ENCODE measurements at places on chromosomes 11 and 22. TPM values are rescaled to one million over a fixed set of nuclear protein-coding genes. Genes with fewer than 3 reads are reported as not detected.

DNA sequence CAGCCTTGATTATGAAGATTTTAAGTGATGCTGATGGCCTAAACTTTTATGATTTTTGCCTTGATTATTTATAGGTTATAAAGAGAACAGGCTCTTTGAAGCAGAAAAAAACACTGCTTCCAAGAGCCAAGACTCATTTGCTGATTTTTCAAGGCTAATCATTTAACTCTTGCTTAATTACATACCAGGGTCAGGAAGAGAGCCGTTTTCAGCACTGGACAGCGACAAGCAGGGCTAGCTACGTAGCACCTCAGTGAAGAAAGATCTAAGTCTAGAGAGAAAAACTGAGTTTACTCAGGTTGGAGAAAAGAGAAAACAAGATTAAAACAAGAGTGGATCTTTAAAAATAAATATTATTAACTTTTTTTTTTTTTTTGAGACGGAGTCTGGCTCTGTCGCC, 615.4 kb upstream of the B3GAT1 start:
- H3K4me1 ChIP-seq = no peaks in the 10 kb centered on the region
- no peaks in the 10 kb centered on the region for H3K36me3 ChIP-seq
- no peak overlapping the region for H3K27ac ChIP-seq
- H3K4me3 ChIP-seq = no peak overlapping the region
- no peak for DNase-seq
- H3K27me3 ChIP-seq = no peaks in the 10 kb centered on the region

- H3K27me3 ChIP-seq = peaks cover 5% of the 10 kb centered on the region
- H3K4me3 ChIP-seq = no peak overlapping the region
- no peak overlapping the region for H3K27ac ChIP-seq
- H3K36me3 ChIP-seq = no peaks in the 10 kb centered on the region
- peaks cover 10% of the 10 kb centered on the region for H3K4me1 ChIP-seq
- no peak for DNase-seq
Measured at GRCh38 chr11:45022294-45023064, 71.8 kb upstream of the TP53I11 start.

DNA sequence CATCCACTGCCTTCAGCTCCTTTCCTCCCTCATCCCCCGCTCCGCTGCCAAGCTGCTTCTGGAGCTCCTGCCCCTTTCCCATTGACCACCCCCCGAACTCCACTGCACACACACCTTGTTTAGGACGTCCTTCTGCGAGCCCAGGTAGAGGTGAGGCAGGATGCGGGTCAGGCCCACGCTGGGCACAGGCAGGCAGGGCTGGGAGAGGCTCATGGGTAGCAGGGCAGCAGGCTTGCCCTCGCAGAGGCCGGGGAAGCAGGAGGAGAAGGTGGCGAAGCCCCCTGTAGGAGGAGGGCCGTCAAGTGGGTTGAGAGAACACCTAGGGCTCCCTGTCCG, 13.3 kb downstream of the DUSP8 start:
- no peaks in the 10 kb centered on the region for H3K4me1 ChIP-seq
- no peak overlapping the region for H3K4me3 ChIP-seq
- H3K27me3 ChIP-seq = peaks cover 6% of the 10 kb centered on the region
- no peak overlapping the region for H3K27ac ChIP-seq
- peaks cover 7% of the 10 kb centered on the region for H3K36me3 ChIP-seq

DNA sequence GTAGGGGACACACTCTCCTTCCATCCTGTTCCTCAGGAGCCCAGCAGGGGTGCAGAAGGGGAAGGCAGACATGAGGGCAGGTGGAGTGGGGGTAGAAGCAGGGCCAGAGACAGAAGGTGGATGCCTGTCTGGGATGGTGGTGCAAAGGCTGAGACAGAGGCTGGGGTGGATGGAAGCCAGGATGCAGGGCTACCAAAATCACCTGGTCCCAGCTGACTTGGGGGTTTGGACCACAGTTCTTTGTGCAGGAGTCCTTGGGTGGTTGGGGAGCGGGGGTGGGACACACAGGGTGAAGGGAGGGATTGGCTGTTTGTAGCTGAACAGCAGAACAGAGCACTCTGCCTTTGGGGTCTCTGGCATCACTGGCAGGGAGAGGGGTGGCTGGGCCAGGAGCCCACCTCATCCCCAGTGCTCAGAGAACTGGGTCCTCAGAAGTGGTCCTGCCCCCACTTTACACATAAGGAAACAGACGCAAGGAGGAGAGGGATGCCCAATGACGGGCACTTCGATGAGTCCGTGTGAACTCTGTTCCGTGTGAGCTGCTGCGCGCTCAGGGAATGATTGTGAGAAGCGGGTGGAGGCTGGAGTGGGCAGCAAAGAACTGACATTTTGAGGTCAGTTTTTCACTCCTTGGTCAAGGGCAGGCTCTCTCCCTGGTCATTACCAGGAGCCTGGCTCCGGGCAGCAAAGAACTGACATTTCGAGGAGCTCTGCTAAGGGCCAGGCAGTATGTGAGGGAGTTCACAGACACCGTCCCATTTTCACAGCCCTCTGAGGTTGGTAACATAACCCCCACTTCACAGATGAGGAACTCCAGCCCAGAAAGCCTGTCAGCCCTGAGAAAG, 1.9 kb downstream of the TAGLN start:
- H3K27me3 ChIP-seq = no peaks in the 10 kb centered on the region
- H3K4me1 ChIP-seq = no peaks in the 10 kb centered on the region
- DNase-seq = no peak
- H3K4me3 ChIP-seq = no peak overlapping the region

DNA sequence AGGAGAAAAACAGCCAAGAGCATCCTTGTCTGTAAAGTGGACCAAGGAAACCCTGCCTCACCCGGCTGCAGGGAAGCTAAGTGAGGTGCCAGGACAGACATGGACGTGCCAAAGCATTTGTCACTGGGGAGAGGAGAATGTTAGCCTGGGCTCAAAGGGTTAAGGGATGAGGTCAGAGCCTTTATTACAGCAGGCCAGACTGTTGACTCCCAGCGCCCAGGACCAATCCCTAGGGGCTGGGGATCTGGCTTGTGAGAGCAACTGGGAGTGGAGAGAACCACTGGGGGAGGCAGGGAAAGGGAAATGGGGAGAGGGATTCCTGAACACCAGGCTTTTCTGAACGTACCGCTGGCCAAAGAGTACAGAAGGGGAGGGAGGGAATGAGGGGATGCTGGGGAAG, 2.6 kb downstream of the CHRM1 start:
- DNase-seq = no peak
- no peaks in the 10 kb centered on the region for H3K36me3 ChIP-seq
- H3K4me1 ChIP-seq = peaks cover 8% of the 10 kb centered on the region
- no peak overlapping the region for H3K27ac ChIP-seq
- no peak overlapping the region for H3K4me3 ChIP-seq

GRCh38 chr11:128871168-128871610, 4.1 kb upstream of the KCNJ1 start:
- no peak for DNase-seq
- no peak overlapping the region for H3K4me3 ChIP-seq
- H3K36me3 ChIP-seq = no peaks in the 10 kb centered on the region
- H3K27me3 ChIP-seq = no peaks in the 10 kb centered on the region
- H3K4me1 ChIP-seq = no peaks in the 10 kb centered on the region

The CHRM1 gene
- not detected for total RNA-seq

The CALCA gene
- total RNA-seq = not detected

DNA sequence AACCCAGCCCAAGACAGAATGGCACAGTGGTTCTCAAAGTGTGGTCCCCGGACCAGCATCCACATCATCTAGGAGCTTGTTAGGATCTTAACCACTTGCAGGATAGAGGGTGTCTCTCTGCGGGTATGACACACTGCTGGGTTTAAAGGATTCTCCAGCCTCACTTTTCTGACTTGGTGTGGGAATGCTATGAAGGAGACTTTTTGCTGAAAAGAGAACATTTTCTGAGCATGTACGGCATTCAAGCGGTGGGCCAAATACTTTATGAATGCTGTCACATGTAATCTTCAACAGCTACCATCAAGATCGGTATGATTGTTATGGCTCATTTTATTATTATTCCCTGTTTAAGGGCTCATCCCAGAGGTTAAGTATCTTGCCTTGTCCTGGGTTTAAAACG, 1.8 kb upstream of the CD82 start:
- H3K27ac ChIP-seq = no peak overlapping the region
- H3K27me3 ChIP-seq = no peaks in the 10 kb centered on the region
- no peaks in the 10 kb centered on the region for H3K36me3 ChIP-seq
- DNase-seq = no peak
- peaks cover 58% of the 10 kb centered on the region for H3K4me1 ChIP-seq
- no peak overlapping the region for H3K4me3 ChIP-seq

- H3K4me3 ChIP-seq = no peak overlapping the region
- H3K27ac ChIP-seq = no peak overlapping the region
Measured at GRCh38 chr11:61947486-61948210, 2.5 kb upstream of the BEST1 start.

DNA sequence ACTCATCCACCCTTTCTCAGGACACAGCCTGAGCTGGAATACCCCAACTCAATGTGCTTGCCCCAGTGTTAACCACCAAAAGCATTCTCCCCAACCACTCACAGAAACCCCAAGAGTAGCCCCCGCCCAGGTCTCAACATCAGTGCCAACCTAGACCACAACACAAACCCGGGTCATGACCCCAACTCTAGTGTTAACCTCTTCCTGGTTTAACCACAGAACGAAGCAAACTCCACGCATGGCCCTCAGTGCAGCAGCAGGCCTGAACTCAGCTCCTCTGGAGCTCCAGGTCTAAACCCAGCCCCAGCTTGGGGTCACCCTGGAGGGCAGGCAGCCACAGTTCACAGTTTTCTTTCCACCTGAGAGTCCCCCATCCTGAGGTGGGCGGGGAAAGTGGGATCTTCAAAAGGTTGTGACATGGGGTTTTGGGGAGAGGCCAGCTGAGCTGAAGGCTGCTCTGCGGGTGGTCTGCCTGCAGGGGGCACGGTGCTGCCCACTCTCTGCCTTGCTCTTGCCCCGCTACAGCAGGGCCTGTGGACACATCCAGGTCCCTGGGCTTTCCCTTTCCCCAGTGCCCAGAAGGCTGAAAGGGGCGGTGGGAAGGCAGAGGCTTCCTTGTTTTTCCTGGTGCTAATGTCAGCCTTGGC, 37.9 kb downstream of the NECTIN1 start:
- no peak for DNase-seq
- H3K27me3 ChIP-seq = no peaks in the 10 kb centered on the region
- H3K36me3 ChIP-seq = no peaks in the 10 kb centered on the region
- no peak overlapping the region for H3K27ac ChIP-seq
- H3K4me1 ChIP-seq = peaks cover 17% of the 10 kb centered on the region
- no peak overlapping the region for H3K4me3 ChIP-seq

DNA sequence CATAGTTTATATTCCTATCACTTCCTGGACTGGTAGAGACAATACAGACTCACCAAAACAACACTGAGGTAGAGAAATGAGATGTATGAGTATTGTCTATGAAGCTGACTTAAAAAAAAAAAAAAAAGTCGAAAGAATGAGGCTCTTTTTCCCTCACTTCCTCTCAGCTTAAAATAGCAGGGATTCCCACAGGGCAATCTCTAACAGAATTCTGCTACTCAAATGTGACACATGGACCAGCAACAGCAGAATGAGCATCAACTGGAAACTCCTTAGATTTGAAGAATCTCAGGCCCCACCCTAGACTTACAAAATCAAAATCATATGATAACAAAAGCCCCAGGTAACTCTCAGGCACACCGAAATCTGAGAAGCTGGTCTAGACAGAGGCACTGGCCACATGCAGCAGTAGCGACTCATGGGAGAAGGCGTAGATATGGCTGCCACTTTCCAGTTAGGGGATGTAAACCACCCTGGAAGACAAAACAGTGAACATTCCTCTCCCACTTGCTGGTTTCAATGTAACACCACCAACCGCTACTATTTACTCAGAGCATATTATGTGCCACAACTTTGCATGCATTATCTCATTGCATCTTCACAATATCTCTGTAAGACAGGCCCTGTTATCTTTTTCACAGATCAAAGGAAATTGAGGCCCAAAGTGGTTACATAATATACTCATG, 128.0 kb downstream of the RBFOX2 start:
- peaks cover 15% of the 10 kb centered on the region for H3K4me1 ChIP-seq
- H3K27me3 ChIP-seq = no peaks in the 10 kb centered on the region
- H3K36me3 ChIP-seq = no peaks in the 10 kb centered on the region

The SNAP29 gene
- total RNA-seq = 13.7 TPM

GRCh38 chr11:24683583-24683982, 186.7 kb downstream of the LUZP2 start:
- H3K4me3 ChIP-seq = no peak overlapping the region
- H3K27ac ChIP-seq = no peak overlapping the region
- no peaks in the 10 kb centered on the region for H3K36me3 ChIP-seq
- DNase-seq = no peak
- H3K4me1 ChIP-seq = no peaks in the 10 kb centered on the region
- no peaks in the 10 kb centered on the region for H3K27me3 ChIP-seq

DNA sequence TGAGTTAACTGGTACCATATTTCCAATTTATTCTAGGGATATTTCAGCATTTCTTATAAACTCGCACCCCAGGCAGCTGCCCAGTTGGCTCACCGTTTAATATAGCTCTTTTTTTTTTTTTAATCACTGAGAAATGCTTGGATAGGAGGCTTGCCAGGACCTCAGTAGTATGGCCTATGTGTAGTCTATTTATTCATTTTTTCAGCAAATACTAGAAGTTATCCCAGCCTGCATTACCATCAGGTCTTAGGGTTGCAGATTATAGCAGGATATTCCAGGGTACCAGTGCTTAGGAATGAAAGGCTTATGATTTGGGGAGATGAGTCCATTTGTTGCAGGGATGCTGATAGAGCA, 26.6 kb downstream of the PARVA start:
- DNase-seq = no peak
- no peak overlapping the region for H3K4me3 ChIP-seq
- H3K27me3 ChIP-seq = peaks cover 4% of the 10 kb centered on the region

The XPNPEP3 gene
- total RNA-seq = 17.9 TPM

- no peaks in the 10 kb centered on the region for H3K27me3 ChIP-seq
- no peaks in the 10 kb centered on the region for H3K4me1 ChIP-seq
- H3K27ac ChIP-seq = no peak overlapping the region
- no peak for DNase-seq
Measured at GRCh38 chr22:34210301-34210700, 290.0 kb upstream of the LARGE1 start.

The LDHAL6A gene
- not detected for total RNA-seq

The CSRP3 gene
- total RNA-seq = not detected

The CASP5 gene
- not detected for total RNA-seq

DNA sequence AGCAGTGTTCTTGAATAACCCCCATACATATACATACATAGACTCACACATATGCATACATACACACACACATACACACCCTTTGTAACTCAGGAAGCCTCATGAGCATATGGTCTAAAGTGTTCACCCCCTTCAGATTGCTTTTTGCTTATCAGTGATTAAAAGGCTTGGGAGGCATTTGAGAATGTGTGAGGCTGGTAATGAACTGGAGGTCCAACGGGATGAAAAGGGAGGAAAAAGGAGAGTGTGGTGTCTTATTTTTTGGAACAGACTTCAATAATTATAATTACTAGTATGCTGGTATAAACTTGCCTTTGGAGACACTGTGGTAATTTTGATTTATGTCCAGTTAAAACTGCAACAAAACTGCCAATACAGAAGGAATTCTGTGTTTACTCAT, 124.5 kb downstream of the UVRAG start:
- no peak overlapping the region for H3K4me3 ChIP-seq
- no peaks in the 10 kb centered on the region for H3K36me3 ChIP-seq
- H3K4me1 ChIP-seq = no peaks in the 10 kb centered on the region

The SLC6A5 gene
- not detected for total RNA-seq

The KCNJ4 gene
- total RNA-seq = not detected

GRCh38 chr22:48071828-48072227, 1309.4 kb downstream of the TBC1D22A start:
- no peak for DNase-seq
- H3K4me1 ChIP-seq = no peaks in the 10 kb centered on the region
- no peaks in the 10 kb centered on the region for H3K27me3 ChIP-seq
- no peak overlapping the region for H3K4me3 ChIP-seq

- DNase-seq = no peak
- H3K27me3 ChIP-seq = peaks cover 10% of the 10 kb centered on the region
- no peaks in the 10 kb centered on the region for H3K36me3 ChIP-seq
Measured at GRCh38 chr22:22948651-22949571, 61.3 kb downstream of the IGLL5 start.

Measured in CD4-positive, alpha-beta T cell (primary cell).